ENCODE measurements at places on chromosomes 11 and 22.

DNA sequence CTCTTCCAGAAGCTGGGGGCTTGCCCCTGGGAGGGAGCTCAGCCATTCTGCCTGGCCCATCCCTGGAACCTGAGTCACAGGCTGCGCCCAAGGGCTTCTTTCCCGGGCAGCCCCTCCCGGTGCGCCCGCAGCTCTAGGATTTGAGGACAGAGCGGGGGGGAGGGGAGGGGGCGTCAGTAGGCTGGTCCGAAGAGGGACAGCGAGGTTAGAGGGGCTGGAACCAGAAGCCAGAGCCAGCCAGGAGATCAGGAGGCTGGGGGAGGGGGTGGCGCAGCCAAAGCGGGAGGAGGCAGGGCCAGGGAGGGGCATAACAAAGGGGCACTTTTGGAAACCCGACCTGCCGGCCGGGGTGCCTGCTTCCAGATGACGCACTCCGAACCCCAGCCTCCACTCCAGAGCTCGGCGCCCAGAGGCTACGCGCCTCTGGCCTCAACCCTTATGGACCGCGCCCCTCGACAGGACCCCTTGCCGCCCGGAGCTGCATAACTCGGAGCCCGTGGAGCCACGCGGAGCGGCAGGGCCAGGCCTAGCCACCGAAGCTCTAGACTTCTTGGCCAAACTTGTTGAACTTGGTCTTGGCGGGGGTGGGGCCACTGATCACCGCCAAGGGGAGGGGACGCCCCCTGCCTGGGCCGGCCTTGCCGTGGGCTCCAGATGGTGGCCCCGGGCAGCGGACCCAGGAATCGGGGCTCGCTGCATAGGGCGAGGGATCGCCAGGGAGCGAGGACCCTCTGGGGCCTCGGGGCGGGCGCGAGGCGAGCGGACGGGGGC is 744 bp downstream of the PACSIN3 start:
- no peak for DNase-seq

DNA sequence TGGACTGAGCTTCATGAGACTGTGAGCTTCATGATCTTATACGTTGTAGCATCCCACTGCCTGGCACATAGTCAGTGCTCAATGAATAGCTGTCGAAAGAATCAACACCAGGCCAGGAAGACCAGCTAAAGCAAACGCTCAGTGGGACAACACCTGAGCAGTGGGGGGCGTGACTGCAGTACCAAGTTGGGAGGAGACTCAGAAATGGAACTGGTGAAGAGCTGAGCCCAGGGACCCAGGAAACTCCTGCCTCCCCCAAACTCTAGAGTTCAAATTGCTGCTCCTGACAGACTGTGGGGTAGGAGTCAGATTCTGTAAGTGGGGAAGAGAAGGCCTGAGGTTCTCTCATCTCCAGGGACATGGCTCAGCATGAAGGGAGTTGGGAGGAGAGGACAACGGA is 59.3 kb downstream of the MORC2 start:
- no peak for DNase-seq

DNA sequence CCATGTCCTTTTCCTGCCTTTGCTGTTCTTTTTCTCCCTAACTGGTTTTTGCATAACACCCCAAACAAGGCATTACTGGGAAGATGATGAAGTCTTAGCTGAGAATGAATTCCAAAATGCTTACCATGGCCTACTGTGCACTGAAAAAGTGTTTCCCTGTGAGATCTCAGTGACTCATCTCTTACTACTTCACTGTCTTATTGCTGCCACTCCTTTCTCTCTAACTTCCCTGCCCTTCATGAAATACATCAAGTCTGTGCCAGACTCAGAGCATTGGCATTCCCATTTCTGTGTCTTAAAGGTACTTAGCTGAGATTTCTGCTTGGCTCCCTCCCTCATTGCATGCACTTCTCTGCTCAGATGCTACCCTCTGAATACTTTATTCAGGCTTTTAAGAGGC is 49.1 kb upstream of the MUC15 start:
- DNase-seq = no peak

DNA sequence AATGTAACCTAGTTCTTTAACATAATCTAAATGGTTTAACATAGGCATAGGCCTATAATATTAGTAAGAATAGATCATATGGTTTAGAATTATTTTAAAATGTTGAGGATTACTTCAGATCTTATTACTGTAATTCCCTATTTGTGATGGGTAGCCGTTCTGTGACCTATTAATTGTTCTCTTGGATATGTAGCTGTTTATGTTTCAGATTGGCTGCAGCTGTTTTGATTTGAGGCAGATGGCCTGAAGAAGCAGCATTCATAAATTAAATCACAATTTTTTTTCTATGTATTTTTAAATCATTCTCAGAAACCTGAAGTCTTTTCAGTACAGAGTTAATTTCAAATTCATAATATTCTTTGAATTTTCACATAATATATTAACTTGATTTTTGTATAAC is 104.5 kb downstream of the PDE3B start:
- DNase-seq = no peak

DNA sequence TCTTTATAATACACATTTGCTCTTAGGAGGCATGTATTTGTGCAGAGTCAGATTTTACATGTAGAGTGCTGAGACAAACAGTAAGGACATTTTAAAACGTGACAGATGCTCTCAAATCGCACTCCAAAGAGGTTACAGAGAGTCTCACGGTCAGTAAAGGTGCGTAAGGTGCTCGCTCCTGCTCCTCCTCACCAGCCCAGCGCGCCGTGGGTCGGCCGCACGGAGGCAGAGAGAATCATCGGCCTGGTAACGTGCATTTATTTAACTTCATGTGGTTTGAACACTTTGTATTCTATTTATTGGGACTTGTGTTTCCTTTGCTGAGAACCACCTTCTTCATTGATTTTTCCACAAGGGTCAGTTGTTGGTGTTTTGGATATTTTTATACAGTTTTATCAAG is 900.1 kb downstream of the BRD1 start:
- DNase-seq = no peak

GRCh38 chr11:80733361-80733760 is 1292.5 kb upstream of the TENM4 start:
- no peak for DNase-seq

GRCh38 chr11:87187930-87188329 is 150.2 kb downstream of the TMEM135 start:
- no peak for DNase-seq

Data from stimulated activated CD8-positive, alpha-beta memory T cell treated with anti-CD3 and anti-CD28 coated beads, Interleukin-7, amount 100 ng/mL, for 24 hours (primary cell).